ENCODE measurements at places on chromosomes 16 and 17.
A peak's percentile ranks its signal among the peaks of the same experiment; 100 is the strongest.

DNA sequence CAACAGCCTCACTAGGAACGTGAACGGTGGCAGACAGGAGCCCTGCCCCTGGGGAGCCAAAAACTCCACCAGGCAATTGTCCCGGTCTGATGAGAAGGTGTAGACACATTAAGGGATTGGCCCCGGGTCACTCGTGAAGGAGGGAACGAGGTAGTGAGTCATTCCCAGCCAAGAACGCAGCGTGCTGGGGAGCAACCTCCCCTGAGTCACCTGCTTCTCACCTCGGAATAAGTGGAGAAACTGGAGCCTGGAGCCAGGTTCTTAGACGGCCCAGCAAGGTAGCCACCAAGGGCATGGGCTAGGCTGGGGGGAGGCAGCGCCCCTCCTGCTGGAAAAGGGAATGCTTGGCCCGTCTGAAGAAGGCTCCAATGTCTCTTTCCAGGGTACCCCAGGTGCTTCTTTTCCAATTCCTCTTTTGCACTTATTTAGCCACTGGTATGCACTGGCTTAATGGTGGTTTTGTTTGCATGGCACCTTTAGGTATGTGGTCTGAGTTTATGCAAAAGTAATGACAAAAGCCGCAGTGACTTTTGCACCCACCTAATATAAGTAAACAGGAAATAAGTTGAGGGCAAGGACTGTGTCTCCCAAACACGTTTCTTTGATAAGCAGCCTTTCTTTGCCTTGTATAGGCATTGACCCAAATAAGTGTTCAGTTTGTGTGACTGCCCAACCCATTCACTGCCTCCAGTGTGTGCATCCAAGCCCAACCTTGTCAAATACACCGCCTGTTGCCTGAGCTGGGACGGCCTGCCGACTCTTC lies 1.8 kb upstream of the HELZ start:
- no peak for DNase-seq

- DNase-seq, result no peak
These were observed 3.3 kb downstream of the CARMIL2 start for GRCh38 chr16:67648088-67648763.

DNA sequence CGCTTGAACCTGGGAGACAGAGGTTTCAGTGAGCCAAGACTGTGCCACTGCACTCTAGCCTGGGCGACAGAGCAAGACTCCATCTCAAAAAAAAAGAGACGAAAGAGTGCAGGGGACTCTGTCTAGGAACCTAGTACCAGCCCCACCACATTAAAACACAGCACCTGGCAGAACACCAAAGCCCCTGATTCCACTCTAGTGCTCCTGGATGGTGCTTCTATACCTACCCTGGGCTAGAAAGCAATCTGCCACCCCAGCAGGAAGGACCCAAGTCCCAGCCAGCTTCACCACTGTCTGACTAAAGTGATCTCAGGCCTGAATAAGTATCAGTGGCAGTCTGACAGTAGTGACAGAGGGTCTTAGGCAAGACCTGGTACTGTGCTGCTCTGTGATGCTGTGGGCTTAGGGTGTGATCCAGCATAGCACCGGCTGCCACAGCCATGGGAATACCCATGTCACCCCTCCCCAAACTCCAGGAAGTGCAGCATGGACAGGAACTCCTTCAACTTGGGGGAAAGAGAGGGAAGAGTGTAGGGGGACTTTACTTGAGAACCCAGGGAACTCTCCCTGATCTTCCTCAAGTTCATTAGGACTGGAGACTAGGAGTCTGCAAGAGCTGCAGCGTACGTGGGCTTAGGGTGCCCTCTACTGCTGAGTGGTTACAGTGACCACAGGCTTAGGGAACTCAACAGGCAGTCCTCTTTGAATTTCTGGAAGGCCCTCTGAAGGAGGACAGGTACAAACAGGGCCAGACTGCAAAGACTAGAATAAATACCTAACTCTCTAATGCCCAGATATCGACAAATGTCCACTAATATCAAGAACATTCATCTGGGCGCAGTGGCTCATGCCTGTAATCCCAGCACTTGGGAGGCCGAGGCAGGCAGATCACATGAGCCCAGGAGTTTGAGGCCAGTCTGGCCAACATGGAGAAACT lies 30.0 kb upstream of the RNF43 start:
- peak; percentile 10 for DNase-seq

GRCh38 chr16:85132456-85133289 lies 20.4 kb upstream of the CIBAR2 start:
- DNase-seq, result no peak

- no peak for DNase-seq
These were observed 27.6 kb downstream of the CCDC40 start for GRCh38 chr17:80063830-80064585.

- no peak for DNase-seq
These were observed 437.3 kb upstream of the DYNLRB2 start for GRCh38 chr16:80103463-80103862.

- no peak for DNase-seq
These were observed 50.9 kb upstream of the MTSS2 start for GRCh38 chr16:70736465-70737376.

GRCh38 chr16:53893731-53894435 lies 189.9 kb downstream of the FTO start:
- DNase-seq, result no peak

- no peak for DNase-seq
These were observed 562 bp downstream of the ZC3H7A start for GRCh38 chr16:11796227-11797165.

DNA sequence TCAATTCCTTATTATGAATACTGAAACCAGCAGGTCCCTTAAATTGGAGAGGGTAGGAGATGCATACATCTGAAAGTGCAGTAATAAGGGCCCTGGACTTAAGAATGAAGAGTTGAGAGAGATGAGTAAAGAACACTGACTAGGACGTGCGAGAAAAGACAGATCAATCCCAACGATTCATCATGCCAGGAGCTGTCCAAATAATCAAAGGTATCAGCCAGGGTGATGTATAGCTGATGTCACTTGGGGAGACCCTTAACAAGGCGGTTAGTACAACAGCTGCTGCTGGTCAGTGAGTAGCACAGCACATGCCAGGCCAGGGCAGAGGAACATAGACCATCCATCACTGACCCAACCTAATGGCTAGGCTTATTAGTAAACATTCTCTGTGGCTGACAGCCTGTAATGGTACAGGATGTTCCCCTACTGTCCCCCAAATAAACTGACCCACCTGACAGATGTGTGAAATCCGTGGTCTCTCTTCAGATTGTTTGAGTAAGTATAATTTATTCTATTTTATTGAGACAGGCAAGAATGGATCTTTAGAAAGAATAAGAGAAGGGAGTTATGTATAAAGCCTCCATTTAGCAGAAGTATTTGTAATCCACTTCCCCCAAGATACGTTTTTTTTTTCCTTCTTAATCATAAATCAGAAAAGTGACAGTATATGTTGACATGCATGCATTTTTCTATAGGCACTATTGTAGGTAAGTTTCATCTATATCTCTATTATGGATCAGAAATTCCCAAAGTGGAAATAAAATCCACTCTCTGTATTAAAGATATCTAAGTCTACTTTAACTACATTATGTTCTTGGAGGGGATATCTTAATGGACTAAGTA lies 118.4 kb downstream of the SNX11 start:
- no peak for DNase-seq

DNA sequence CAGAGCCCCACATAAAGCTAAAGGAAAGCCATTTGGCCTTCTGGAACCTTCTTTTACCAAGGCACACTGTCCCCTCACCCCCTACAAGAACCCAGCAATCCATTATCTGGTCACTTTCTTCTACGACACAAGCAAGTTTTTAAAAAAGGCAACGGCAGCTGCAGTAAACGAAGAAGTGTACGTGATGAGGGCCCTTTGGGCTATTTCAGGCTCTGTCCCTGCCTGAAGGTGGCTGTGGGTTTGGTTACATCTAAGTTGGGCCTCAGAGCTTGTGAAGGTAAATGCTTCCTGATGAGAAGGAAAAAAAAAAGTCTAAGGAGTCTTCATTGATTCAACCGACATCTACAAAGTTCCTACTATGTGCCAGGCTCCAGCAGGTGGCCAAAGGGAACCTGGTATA lies 35.4 kb downstream of the XYLT1 start:
- no peak for DNase-seq

DNA sequence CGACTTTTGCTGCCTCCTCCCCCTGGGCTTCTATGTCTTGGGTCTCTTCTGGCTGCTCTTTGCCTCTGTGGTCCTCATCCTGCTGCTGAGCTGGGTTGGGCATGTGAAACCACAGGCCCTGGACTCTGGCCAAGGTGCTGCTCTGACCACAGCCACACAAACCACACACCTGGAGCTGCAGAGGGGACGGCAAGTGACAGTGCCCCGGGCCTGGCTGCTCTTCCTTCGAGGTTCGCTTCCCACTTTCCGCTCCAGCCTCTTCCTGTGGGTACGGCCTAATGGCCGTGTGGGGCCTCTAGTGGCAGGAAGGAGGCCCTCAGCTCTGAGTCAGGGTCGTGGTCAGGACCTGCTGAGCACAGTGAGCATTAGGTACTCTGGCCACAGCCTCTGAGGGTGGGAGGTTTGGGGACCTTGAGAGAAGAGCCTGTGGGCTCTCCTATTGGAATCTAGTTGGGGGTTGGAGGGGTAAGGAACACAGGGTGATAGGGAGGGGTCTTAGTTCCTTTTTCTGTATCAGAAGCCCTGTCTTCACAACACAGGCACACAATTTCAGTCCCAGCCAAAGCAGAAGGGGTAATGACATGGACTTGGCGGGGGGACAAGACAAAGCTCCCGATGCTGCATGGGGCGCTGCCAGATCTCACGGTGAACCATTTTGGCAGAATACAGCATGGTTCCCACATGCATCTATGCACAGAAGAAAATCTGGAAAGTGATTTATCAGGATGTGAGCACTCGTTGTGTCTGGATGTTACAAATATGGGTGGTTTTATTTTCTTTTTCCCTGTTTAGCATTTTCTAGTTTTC lies 2.3 kb downstream of the GP1BA start:
- DNase-seq, result no peak

DNA sequence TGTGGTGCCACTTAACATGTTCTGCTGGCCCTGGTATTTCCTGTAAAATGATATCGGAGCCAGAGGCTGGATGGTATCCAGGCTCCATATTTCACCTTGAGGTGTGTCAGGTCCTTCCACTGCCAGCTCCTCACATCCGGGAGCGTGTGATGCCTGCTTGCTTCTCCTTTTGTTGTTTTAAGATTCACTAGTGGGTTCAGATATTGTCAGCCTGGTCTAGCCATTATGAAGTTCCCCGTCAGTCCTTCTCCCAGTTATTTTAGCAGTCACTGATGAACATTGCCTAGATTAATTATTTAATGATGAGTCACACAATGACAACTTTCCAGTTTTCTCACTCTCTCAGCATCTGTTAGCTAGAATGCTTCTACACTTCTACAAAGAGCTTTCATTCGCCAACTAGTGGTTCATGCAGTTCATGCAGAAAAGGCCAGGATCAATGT lies 11.3 kb downstream of the DNAAF1 start:
- no peak for DNase-seq

- DNase-seq, result no peak
These were observed 833.2 kb upstream of the RBFOX1 start for GRCh38 chr16:6499413-6499812.

GRCh38 chr16:85761861-85762260 lies 11.0 kb upstream of the C16orf74 start:
- no peak for DNase-seq

GRCh38 chr17:64615028-64615677 lies 47.0 kb downstream of the SMURF2 start:
- DNase-seq, result no peak

All from activated CD8-positive, alpha-beta memory T cell treated with anti-CD3 and anti-CD28 coated beads for 1 hour (primary cell).